ENCODE measurements at places on chromosomes 13 and 19.

- DNase-seq, result no peak
These were observed 1090.4 kb downstream of the PCDH9 start for GRCh38 chr13:66139701-66140100.

- no peak for DNase-seq
These were observed 51.6 kb downstream of the SACS start for GRCh38 chr13:23381866-23382265.

DNA sequence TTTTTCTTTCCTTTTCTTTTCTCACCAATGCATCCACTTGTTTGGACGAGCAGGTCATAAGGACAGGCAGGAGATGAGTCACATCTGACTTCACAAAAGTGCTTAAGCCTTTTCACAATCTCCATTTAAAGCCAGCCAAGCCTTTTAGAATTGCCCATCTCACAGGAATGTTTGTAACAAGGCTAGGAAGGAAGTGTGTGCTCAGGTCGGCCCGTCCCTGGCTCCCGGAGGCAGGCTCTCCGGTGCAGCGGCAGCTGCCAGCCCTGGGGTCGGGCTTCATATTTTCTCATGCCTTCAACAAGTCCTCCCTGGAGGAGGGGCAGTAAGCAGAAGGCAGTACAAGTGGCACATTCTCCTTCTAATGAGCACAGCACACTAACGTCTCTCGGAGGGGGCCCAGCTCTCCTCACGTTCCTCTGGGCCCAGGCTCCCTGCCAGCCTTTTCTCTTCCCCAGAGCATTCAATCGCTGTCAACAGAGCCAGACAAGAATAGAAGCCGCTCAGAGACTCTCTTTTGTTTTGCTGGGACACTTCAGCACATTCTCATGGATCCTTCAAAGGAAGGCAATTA, 180.5 kb downstream of the COL4A1 start:
- DNase-seq, result no peak

DNA sequence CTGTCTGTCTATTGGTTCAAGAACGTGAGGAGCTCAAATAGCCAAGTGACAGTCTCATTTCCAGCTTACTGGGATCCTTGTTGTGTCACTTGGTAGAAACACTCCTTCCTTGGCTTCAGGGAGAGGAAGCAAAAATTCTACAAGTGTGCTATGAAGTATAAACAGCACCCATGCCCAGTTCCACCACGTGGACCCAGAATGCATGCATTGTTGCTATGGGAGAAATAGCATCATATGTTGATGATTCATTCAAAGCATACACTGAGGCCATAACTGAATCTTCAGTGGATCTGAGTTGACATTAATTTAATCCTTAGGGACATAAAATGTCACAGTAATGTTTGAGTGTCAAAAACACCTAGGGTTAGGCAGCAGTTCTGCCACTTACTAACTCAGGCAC, 199.0 kb upstream of the RXFP2 start:
- no peak for DNase-seq

GRCh38 chr13:57899096-57899495, 267.6 kb downstream of the PCDH17 start:
- no peak for DNase-seq

DNA sequence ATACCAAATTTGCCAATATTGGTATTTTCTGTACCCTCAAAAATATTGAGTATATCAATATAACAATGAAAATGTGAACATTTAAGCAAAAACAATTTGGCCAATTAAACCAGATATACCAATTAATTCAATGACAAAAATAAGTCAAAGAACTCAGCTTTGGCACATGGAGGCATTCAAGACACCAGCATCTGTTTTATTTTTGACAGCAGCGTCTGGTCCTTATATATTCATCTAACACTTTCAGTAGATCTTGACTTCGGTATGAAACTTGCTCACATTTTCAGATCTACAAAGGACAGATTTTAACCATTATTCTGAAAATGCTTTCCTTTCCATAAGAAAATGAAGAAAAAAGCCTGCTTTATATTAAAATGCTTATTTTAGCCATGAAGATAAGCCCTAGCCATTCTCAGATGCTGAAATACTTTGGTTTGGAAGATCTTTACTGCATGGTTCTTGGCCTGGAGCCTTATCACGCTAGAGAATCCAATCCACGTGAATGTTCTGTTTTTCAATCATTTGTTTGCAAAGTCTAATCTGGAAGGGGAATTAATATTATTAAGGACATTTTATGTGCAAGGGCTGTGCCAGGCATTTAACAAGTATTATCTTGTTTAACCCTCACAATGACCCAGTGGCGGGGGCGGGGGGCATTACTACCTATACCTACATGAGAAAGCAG, 132.2 kb downstream of the DLEU7 start:
- DNase-seq, result no peak

DNA sequence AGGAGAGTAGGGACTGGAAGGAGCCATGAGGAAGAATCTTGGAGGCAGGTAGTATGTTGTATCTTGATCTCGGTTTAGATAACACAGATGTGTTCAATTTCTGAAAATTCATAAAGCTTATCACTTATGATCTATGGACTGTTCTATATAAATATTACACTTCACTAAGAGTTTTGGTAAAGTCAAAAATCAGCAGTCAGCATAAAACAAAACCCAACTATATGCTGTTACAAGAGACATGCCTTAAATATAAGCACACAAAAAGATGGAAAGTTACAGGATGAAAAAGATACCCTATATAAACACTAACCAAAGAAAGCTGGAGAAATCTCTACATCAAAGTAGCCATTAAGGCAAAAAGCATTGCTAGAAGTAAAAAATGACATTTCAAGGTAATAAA, 4.5 kb upstream of the KASH5 start:
- no peak for DNase-seq

DNA sequence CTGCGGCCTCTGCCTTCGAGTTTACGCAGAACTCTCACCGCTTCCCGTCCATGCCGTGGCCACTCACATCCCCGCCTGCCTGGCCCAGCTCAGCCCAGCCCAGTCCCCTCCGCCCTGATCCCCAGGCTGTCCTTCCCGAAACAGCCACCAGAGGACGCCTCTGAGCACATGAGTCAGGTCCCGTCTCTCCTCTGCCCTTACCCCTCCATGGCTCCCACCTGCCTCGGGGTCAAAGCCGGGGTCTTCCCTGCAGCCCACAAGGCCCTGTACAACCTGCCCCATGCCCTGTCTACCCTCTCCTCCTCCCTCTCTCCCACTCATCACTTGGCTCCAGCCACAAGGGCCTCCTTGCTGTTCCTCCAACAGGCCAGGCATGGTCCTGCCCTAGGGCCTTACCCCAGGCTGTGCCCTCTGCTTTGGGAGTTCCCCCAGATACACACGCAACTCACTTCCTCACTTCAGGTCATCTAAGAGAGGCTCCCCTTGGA, 8.1 kb upstream of the SEMA6B start:
- peak; percentile 50 for DNase-seq

DNA sequence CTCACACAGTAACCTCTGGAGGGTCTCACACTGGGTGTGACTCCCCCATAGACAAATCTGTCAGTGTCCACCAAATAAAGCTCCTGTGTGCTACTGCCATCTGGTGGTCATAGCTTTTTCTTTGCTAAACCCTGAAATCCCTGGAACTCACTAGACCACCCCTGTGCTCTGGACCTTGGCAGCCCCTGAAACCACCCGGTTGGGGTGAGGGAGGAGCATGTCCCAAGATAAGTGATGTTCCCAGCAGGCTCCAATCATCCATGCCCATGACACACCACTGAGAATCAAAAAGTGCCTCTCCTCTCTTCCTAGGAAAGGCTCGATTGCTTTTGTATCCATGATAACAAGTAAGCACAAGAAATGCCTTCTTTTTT, 6.5 kb upstream of the HSD17B14 start:
- DNase-seq, result peak; percentile 76

DNA sequence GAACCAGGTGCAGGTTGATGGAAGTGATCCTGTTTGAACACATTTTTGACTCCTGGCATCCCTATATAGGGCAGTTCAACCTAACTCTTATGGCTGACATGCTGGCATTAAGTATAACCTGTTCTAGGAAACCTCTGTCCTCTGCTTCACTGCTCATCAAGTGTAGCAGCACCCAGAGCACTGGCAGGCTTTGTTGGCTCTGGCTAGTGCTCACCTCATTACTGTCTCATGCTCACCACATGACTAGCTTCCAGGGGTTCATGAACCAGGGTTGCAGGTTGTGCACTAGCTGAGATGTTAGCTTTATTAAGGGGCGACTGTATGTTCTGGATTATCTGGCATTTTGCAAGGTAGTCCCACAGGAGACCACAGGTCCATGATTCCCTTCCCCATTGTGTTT, 63.6 kb downstream of the B3GLCT start:
- DNase-seq, result no peak

- DNase-seq, result no peak
These were observed 471.0 kb downstream of the OLFM4 start for GRCh38 chr13:53499576-53500133.

GRCh38 chr13:78603240-78603957, at the start of gene POU4F1:
TSS of gene POU4F1 (minus strand) at chr13:78603552. CDS start at chr13:78603326, 226 bp downstream.
- peak; percentile 73 for DNase-seq

- no peak for DNase-seq
These were observed 23.4 kb downstream of the MBD3L2B start for GRCh38 chr19:6997679-6998445.

- DNase-seq, result no peak
These were observed 16.8 kb downstream of the SPART start for GRCh38 chr13:36329361-36329760.

DNA sequence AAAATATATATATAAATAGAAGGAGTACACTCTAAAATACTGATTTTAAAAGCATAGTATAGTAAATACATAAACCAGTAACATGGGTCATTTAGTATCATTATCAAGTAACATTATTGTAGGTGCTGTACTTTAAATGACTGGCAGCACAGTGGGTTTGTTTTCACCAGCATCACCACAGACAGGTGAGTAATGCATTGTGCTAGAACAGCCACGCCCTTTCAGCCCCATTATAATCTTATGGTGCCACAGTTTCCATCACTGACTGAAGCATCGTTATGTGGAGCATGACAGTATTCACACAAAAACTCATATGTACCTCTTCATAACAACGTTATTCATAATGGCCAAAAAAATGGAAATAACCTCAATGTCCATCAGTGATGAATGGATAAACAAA, 88.3 kb downstream of the DHRS12 start:
- no peak for DNase-seq

DNA sequence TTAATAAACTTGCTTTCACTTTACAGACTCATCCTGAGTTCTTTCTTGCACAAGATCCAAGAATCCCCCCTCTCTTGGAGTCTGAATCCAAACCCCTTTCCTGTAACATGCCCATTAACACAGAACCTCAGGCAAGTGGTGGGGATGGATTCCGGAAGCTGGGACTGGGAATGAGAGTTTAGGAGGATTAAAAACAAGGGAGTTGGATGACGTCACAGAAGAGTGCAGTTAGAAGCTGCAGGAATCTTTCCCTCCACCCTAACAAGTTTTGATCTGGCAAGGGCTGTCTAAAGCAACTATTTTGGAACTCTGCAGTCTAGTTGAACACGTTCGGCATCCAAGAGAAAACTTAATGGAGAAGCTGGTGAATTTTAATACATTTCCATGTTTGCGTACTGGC, 48.2 kb upstream of the PEPD start:
- DNase-seq, result no peak

DNA sequence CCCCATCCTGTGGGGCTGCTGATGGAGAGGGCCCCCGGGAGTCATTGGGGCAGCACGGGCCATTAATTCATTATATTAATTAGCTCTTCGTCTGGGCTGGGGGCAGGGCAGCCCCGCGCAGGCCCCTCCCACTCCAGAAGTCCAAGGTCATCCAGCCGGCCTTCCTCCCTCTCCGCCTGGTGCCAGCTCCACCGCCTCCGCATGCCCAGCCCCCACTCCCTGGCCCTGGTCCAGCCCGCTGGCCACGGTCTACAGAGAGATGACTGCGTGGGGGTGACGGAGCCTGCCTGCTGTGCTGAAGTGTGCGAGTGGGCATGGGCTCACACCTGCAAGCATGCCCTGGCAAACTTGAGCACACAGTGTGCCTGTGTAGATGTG, 8.8 kb downstream of the IGLON5 start:
- DNase-seq, result no peak

DNA sequence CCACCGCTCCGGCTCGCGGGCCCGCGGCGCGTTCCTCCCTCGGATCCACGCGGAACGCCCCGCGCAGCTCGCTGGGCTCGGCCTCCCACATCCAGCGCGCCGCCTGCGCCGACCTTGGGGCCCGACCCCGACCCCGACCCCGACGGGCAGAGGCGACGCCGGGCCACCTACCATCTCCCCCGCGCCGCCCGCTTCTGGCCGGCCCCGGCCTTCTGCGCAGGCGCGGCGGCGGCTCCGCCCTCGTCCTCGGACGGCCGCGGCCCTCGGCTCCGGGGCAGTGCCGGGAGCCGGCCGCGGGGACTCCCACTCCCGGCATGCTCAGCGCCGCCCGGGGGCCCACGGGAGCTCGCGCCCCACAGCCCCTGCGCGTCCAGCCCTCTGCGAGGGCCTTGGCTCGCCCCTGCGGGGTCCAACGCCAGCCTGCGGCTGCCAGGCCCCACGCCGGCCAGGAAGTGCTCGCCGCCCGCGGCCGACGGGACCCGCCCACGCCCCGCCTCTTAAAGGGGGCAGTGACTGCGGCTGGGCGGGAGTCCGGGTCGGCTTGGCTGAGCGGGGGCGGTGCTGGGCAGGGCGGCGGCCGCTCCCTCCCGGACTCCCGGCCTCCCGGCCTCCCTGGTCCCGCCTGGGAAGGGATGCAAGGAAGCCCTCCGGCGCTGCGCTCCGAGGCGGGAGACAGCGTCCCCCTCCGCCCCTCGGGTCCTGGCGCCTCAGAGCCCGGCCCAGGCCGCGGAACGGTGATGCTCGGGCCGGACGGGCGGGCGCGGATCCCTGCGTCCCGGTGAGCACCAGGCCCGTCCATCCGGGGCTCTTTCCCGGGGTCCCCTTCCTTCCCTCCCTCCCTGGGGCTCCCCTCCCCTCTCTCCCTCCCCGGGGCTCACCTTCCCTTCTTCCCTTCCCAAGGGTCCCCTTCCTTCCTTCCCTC, at the start of gene DCUN1D2:
Gene DCUN1D2 (minus strand): TSS at position 216 of the 922 bp plus-strand sequence. CDS start 42 bp downstream, at position 174.
- DNase-seq, result peak; percentile 90

DNA sequence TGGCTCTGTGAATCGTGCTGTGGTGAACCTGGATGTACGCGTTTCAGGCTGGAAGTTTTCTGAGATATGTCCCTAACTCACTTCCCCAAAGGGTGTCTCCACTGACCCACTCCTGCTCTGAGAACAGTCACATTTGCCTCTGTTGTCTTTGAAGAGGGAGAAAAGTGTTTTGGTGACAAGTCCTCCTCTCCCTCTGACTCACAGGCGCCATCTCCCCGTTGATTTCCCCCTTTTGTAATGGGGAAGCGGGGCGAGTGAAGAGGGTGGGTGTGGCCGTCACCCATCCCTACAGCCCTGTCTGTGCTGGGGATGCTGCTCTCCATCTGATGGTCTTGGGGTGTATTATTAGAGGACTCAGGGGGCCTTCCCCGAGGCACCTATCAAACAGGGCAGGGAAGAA, 9.6 kb downstream of the APC2 start:
- DNase-seq, result no peak
